ENCODE measurements at places on chromosomes 11 and 22. TPM values are rescaled to one million over a fixed set of nuclear protein-coding genes. Genes with fewer than 3 reads are reported as not detected.

Gene WBP2NL
- total RNA-seq: 1.0 TPM

Gene TRPC6
- 19.2 TPM for total RNA-seq

Gene SYT9
- total RNA-seq: 0.35 TPM

Gene OR51E2
- 0.53 TPM for total RNA-seq

Gene LRFN4
- total RNA-seq: 24.0 TPM

Gene TMEM121B
- 1.2 TPM for total RNA-seq

Gene OR9Q2
- total RNA-seq: not detected

Gene STK33
- 3.8 TPM for total RNA-seq

Gene HBG2
- total RNA-seq: 9,238 TPM

Gene TSSK2
- 0.04 TPM for total RNA-seq

Gene LSP1
- 43.4 TPM for total RNA-seq

Gene MS4A12
- not detected for total RNA-seq

Gene C11orf65
- total RNA-seq: 0.66 TPM

Gene MRGPRX3
- not detected for total RNA-seq

Gene BMAL1
- total RNA-seq: 10.6 TPM

Data from muscle of leg (tissue), 16 donors.